Osteoblast (primary cell): ENCODE measurements at places on chromosomes 13 and 19. TPM values are rescaled to one million over a fixed set of nuclear protein-coding genes. Genes with fewer than 3 reads are reported as not detected.

The LGALS16 gene
- not detected in 2 replicates for total RNA-seq

The TTC9B gene
- total RNA-seq: not detected in 2 replicates

The CEACAM7 gene
- not detected in 2 replicates for total RNA-seq

The ZNF829 gene
- total RNA-seq: 4.0 and 4.7 TPM in 2 replicates

The MADCAM1 gene
- 0.59 and 0.72 TPM in 2 replicates for total RNA-seq
